H9 (cell line): ENCODE measurements at places on chromosomes 4 and X. TPM values are rescaled to one million over a fixed set of nuclear protein-coding genes. Genes with fewer than 3 reads are reported as not detected.

The MED14 gene
- 125 and 136 TPM in 2 replicates for total RNA-seq

The GAGE1 gene
- total RNA-seq, result not detected in 2 replicates

The NAT8L gene
- total RNA-seq, result 13.9 and 14.7 TPM in 2 replicates

The FAM53A gene
- 2.3 and 2.4 TPM in 2 replicates for total RNA-seq

The CYBB gene
- 0.04 and 0.07 TPM in 2 replicates for total RNA-seq

The NPY2R gene
- total RNA-seq, result 0.09 TPM in 1 of 2 replicates, not detected in the other

The APLN gene
- 0.18 and 0.24 TPM in 2 replicates for total RNA-seq

The GJB1 gene
- total RNA-seq, result not detected in 2 replicates

The CXCR3 gene
- total RNA-seq, result not detected in 2 replicates

The CTPS2 gene
- total RNA-seq, result 67.7 and 69.7 TPM in 2 replicates

The RBM10 gene
- 55.8 and 57.3 TPM in 2 replicates for total RNA-seq

The IL1RAPL2 gene
- total RNA-seq, result 0.13 TPM in 1 of 2 replicates, not detected in the other

The HMX1 gene
- 0.26 and 0.31 TPM in 2 replicates for total RNA-seq

The MSX1 gene
- total RNA-seq, result not detected in 2 replicates

The PNMA6A gene
- total RNA-seq, result 7.7 and 8.0 TPM in 2 replicates

The FRMPD3 gene
- 0.22 and 0.26 TPM in 2 replicates for total RNA-seq

The NFKB1 gene
- total RNA-seq, result 5.7 and 6.4 TPM in 2 replicates

The FAM3A gene
- total RNA-seq, result 21.0 and 22.8 TPM in 2 replicates

The CT45A1 gene
- not detected in 2 replicates for total RNA-seq

The TRIM61 gene
- total RNA-seq, result 0.52 and 0.68 TPM in 2 replicates

The P2RY10 gene
- total RNA-seq, result not detected in 2 replicates

The CXCL1 gene
- total RNA-seq, result 0.20 TPM in 2 replicates

The ARR3 gene
- total RNA-seq, result not detected in 2 replicates

The RAB41 gene
- total RNA-seq, result not detected in 2 replicates

The XG gene
- 1.1 and 1.7 TPM in 2 replicates for total RNA-seq

The RPS6KA6 gene
- total RNA-seq, result 10.5 and 12.1 TPM in 2 replicates

The DOK7 gene
- 0.26 TPM in 1 of 2 replicates, not detected in the other for total RNA-seq

The SPANXN3 gene
- not detected in 2 replicates for total RNA-seq

The RGN gene
- 0.20 TPM in 1 of 2 replicates, not detected in the other for total RNA-seq

The TIGD2 gene
- total RNA-seq, result 10.1 and 10.4 TPM in 2 replicates

The MAGEA1 gene
- total RNA-seq, result not detected in 2 replicates

The ASB12 gene
- total RNA-seq, result 0.29 and 0.46 TPM in 2 replicates

The NDNF gene
- 0.15 and 0.17 TPM in 2 replicates for total RNA-seq

The CXCL5 gene
- total RNA-seq, result 9.2 and 10.8 TPM in 2 replicates

The RPA4 gene
- 0.83 and 1.0 TPM in 2 replicates for total RNA-seq

The MAGEC1 gene
- total RNA-seq, result not detected in 2 replicates

The HELT gene
- total RNA-seq, result not detected in 2 replicates

The STPG2 gene
- 0.11 and 0.20 TPM in 2 replicates for total RNA-seq

The CC2D2A gene
- total RNA-seq, result 10.4 and 13.5 TPM in 2 replicates

The TLR1 gene
- total RNA-seq, result not detected in 2 replicates

The PABPC1L2A gene
- 0.35 and 0.52 TPM in 2 replicates for total RNA-seq

The CENPVL2 gene
- 2.8 TPM in 2 replicates for total RNA-seq

The EXOC1 gene
- 17.5 and 21.2 TPM in 2 replicates for total RNA-seq

The NALF2 gene
- 9.7 and 11.2 TPM in 2 replicates for total RNA-seq

The USP17L13 gene
- total RNA-seq, result not detected in 2 replicates

The SSX3 gene
- not detected in 2 replicates for total RNA-seq

The PNMA3 gene
- total RNA-seq, result 9.1 and 9.4 TPM in 2 replicates
